HAP-1 (cell line): ENCODE measurements at places on chromosomes 2 and 18.

DNA sequence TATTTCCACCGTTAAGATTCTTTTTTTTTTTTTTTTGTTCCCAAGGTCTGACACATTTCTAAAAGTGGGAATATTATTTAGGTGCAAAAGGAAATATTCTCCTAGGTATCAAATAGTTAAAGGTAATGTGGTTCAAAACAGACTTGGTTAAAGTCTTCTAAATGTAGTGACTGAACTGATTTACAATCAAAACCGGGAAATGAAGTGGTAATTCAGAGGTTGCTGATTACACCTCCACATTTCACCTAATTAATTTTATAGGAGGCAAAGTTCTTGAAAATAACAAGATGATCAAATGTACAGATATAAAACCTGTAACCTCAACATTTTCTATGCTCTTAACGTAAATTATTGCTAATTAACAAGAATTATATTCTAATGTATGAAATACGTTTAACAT lies 5.1 kb downstream of the BCL11A start:
- DNase-seq: no peak

DNA sequence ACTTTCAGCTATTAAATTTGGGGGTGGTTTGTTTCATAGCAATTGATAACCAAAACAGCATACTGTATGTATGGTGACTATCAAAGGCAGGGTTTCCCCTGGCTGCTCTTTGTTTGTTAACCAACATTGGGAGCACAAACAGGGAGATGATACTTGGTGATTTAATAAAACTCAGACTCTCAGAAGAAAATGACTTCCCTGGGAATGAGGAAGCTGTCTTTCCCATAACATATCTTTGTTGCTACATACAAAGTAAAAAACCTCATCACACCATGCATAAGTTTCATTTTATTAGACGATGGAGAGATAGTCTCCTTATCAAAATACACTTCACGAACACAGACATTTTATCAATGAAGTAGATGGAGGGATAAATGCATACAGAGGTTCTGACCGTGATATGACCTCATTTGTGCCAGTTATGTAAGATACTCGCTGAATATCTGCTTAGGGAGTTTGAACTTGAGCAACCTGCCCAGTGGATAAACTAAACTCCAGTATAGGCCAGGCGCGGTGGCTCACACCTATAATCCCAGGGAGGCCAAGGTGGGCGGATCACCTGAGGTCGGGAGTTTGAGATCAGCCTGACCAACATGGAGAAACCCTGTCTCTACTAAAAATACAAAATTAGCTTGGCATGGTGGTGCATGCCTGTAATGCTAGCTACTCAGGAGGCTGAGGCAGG lies 3.8 kb upstream of the NFE2L2 start:
- DNase-seq: no peak

DNA sequence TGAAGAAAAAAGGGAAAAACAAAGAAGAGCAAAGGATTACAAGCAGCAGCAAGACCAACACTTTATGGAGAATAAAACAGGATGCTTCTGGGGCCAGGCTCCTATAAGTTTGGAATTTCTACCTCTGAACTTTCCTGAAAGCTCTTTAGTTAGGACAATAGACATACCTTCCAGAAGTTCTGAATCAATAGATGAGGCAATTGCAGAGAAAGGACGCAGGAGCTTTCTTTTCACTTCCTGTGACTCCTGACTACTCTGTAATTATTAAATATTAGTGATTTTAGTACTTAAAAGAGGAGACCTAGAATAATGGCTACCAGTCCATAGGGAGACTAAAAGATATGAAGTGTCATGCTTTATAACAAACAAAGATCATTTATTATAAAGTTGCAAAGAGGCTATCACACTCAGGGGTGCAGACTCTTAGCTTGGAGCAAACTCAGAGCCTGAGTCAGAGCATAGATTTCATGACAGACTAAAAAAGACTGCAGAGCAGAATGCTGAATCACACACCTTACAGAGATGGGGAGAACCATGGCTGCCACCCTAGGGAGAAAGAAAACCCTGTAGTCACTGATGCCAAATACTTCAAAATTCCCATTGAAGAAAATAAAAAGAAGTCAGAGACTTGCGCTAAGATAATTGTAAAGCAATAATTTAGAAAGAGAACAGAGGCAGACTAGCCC lies 52.5 kb upstream of the FAM136A start:
- no peak for DNase-seq

DNA sequence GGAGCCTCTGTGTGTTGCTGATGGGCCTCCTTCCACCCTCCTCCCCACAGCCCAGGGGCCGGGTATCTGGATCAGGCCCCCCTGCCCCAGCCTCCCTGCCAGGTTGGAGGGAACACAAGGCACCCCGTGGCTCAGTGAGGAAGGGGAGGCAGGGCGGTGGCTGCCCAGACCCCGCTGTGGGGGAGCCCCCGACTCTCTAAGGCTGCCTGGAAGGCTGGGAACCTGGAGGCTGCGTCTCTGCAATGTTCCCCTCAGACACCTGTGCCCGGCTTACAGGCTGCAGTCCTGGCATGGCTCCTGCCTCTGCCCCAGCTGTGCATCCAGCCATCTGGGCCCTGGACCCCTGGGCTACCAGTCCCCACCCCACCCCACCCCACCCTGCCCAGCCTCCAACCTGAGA lies 438 bp upstream of the MAB21L4 start:
- DNase-seq: no peak

- no peak for DNase-seq
Observed at GRCh38 chr2:12950957-12951656, 234.4 kb downstream of the TRIB2 start.

DNA sequence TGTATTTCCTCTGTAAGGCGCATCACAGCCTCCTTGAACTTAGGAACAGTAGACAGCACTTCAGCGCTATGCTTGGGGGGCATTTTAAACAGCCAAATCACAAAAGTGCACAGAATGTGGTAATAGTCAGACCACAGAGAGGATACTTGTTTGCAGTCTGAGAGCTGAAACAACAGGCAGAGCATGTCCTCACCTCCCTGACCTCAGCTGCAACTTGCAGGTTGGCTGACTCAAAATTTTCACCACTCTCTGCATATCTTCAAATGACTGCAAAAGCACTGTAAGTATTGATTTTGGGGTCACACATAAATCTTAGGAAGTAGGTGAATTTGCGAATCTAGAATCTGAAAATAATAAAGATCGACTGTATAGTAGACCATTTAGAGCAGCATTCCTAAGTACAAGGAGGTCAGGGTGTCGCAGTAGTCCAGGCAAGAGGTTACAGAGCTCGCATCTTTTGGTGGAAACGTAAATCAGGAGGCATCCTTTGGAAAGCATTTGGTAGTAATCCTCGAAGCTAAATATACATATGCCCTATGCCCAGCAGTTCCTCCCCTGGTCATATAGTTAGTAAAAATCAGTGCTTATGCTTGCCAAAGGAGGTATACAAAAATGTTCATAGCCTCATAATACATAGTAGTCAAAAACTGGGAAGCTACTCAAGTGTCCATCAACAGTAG lies 108.2 kb upstream of the MYCN start:
- no peak for DNase-seq

DNA sequence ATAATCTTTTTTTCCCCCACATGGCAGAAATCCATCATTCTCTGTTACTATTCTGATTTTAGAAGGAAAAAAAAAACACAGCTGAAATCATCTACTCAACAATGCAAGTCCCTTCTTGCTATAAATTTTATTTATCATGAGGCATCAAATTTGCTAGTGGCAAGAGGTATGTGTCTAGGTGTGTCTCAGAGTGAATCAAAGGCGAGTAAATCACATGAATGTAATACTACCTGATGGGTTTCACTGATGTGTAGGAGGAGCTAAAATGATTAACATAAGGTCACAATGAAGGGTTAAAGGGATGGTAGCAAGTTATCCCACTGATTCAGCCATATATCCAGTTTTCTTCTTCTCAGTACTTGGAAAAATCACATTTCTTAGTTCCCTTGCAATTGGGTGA lies 24.5 kb upstream of the PELI1 start:
- no peak for DNase-seq

DNA sequence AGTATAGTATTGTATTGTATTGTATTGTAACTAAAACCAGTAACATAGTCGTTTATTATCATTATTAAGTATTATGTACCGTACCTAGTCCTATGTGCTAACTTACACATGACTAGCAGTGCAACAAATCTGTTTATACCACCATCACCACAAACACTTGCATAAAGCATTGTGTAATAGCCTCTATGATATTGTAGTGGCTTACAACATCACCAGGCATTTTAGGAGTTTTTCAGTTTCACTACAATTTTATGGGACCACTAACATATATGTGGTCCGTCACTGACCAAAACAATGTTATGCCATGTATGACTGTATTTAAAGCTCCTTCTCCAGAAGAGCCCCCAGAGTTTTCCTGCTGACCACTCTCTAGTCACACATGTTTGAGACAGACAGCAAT lies 306.2 kb downstream of the SETBP1 start:
- no peak for DNase-seq

- DNase-seq: no peak
Observed at GRCh38 chr2:198762441-198762840, 695.3 kb downstream of the SATB2 start.

DNA sequence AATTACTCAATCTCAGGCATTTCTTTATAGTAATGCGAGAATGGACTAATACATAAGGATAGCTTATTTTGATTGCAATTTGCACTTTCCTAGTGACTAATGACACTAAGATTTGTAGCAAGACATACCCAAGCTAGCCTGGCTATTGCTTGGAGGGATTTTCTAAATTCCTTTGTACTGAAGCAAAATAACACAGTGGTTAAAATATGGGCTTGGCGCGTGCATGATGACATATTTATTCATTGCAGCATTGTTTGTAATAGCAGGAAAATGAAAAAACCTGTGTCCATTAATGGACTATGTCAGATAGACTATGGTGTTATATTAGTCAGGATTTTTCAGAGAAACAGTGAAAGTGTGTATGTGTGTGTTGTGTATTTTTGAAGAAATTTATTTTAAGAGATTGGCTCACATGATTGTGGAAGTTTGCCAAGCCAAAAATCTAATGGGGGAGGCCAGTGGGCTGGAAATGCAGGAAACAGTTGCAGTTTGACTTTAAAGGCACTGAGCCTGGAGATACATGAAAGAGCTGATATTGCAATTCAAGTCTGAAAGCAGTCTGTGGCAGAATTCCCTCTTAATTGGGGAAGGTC lies 16.7 kb upstream of the LAPTM4A start:
- DNase-seq: no peak

DNA sequence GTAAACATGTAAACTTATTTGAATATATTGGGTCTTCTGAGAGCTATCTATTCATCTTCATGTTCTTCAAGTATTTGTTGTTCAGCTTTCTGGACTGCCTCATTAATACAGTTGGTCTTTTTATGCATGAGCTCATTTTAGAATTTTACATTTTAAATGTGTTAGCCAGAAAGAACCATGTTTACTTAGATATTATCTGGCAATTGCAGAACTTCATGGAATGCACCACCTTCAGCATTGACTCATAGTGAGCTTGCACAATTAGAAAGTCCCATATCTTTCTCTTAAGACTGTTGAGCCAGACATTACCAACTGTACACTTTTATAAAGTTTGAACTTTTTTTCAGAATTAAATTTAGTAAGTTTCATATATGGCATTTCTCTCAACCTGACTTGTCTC lies 536.7 kb downstream of the RIT2 start:
- DNase-seq: no peak

DNA sequence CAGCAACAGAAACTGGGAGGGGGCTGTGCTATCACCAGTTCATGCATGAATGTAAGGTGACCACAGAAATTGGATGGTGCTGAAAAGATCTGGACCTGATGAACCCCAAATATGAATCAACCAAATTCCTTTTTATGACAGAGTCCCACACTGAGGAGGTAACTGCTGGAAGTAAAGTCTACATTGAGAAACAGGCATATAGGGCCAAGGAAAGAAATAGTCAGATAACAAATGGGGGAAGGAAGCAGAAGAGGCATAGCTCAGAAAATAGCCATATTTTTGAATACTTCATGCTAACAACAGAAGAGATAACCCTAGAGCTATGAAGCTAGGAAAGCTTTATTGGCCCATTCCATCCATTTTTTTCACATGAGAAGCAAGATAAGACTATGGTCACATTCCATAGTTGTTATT lies 25.8 kb downstream of the ZC3H6 start:
- DNase-seq: no peak

GRCh38 chr2:232885264-232885961 lies 15.3 kb downstream of the SNORC start:
- no peak for DNase-seq

DNA sequence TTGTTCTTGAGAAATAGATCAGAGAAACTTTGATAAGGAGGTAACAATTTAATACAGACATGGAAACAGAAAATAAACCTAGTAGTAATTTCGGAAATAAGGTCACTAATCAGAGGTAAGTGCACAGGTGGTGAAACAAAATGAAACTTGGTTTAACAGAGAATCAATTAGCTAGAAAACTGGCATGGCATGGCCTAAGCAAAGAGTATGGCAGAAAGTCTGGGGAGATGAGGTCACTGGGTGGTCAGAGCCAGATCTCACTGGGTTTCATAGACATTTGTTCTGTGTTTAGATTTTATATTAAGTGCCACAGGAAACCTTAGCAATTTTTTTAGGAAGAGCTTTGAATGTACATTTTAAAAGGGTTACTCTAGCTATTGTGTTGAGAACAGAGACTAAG lies 1216.0 kb upstream of the PIK3C3 start:
- no peak for DNase-seq

GRCh38 chr2:149145314-149146295 lies 107.1 kb downstream of the LYPD6B start:
- no peak for DNase-seq
